ENCODE measurements at places on chromosomes 5 and 9.

DNA sequence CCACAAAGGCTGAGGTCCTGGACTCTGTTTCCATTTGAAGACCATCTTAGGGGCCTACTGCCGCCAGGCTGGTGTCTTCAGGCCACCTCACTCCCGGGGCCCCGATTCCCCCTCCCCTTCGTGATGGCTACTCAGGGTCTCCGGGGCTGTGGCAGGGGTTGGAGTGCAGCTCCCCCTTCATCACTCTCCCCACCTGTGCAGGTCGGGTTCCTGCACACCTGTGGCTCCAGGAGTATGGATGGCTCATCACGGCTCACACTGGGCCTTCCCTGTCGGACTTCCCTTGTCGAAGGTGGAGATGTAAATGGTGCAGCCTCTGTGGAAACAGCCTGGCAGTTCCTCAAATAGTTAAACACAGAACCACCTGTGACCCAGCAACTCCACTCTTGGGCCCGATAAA is 11.9 kb downstream of the LCN9 start:
- DNase-seq, result no peak

- DNase-seq, result no peak
Observed at GRCh38 chr5:157594675-157595459, 19.3 kb upstream of the ADAM19 start.

DNA sequence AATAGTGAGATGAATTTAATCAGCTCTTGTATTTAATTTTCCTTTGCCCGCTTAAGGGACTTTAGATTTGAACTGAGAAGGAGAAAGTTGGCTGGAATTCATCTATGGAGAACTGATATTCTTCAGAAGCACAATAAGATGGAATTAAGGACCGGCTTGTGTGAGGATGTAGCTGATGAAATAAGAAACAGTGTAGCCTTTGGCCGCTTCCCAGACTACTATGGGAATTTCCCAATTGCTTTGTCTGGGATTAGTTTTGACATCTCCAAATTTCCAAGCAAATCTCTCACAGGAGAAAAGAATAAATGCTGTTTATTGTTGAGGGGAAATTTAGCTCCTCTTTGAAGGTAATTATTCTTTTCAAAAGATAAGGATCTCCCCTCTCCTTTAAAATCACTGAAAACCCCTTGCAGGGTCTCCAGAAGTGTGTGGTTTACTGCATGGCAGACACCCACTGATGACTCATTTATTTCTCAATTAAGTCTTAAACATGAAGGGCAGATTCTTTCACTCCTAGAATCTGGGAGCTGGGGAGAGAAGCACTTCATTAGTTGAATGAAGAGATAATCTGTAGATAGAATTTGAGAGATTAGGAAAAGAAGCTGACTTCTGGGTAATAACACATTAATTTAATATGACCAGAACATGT is 606.5 kb upstream of the ADAMTS16 start:
- DNase-seq, result no peak

- DNase-seq, result no peak
Observed at GRCh38 chr5:55021821-55022220, 2.2 kb upstream of the GZMK start.

GRCh38 chr5:134439210-134439654 is 27.6 kb upstream of the CDKN2AIPNL start:
- DNase-seq, result no peak
